ENCODE measurements at places on chromosomes 13 and 19. TPM values are rescaled to one million over a fixed set of nuclear protein-coding genes. Genes with fewer than 3 reads are reported as not detected.

The NLRP4 gene
- not detected for total RNA-seq

- H3K27me3 ChIP-seq: no peaks in the 10 kb centered on the region
- no peak overlapping the region for H3K4me3 ChIP-seq
- peaks cover 78% of the 10 kb centered on the region for H3K36me3 ChIP-seq
- H3K27ac ChIP-seq: no peak overlapping the region
- no peak for DNase-seq
These were observed 18.3 kb upstream of the EIF3G start for GRCh38 chr19:10137751-10138682.

The NDFIP2 gene
- 3.7 TPM for total RNA-seq

- peaks cover 68% of the 10 kb centered on the region for H3K4me1 ChIP-seq
- peaks cover 37% of the 10 kb centered on the region for H3K36me3 ChIP-seq
- no peaks in the 10 kb centered on the region for H3K27me3 ChIP-seq
- H3K4me3 ChIP-seq: no peak overlapping the region
These were observed 53.7 kb downstream of the RASA3 start for GRCh38 chr13:114078461-114079451.

Measured in CD4-positive, alpha-beta memory T cell (primary cell).